ENCODE measurements at places on chromosomes 3 and 15.
A peak's percentile ranks its signal among the peaks of the same experiment; 100 is the strongest.

GRCh38 chr3:178850450-178851190 is 221.0 kb downstream of the ZMAT3 start:
- no peak for DNase-seq

DNA sequence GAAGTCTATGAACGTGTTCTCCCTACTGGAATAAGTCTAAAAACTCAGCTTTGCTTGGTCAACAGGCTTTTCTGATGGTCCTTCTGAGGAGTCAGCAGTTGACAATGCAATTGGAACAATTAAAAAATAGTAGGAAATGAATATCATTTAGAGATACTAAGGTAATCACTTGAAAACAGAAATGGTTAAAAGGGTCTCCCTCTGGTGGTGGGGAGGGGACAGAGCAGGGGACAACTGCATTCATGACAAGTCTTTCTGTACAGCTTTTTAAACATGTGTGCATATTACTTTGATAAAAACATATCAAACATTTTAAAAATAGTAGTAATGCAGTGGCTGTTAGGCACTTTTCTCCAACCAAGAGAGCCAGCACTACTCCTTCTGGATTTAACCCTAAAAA is 119.9 kb upstream of the FHIT start:
- DNase-seq: no peak

DNA sequence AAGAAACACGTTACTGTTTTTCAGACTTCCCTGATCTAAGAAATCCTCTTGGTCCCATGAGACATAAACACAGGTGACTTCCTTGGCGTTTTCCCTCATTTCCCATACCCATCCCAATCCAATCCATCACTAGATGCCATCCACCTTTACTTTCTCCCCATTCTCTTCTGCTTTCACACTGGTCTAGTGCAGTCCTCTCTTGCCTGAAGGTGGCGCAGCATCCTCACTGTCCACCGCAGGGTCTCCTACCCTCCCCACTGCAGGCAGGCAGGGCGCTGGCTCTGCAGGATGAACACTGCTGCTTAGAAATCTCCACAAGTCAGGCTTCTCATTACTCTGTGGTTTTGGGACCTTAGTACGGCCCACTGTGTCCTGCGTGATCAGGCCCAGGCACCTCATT is 58.2 kb downstream of the RAB7A start:
- no peak for DNase-seq

DNA sequence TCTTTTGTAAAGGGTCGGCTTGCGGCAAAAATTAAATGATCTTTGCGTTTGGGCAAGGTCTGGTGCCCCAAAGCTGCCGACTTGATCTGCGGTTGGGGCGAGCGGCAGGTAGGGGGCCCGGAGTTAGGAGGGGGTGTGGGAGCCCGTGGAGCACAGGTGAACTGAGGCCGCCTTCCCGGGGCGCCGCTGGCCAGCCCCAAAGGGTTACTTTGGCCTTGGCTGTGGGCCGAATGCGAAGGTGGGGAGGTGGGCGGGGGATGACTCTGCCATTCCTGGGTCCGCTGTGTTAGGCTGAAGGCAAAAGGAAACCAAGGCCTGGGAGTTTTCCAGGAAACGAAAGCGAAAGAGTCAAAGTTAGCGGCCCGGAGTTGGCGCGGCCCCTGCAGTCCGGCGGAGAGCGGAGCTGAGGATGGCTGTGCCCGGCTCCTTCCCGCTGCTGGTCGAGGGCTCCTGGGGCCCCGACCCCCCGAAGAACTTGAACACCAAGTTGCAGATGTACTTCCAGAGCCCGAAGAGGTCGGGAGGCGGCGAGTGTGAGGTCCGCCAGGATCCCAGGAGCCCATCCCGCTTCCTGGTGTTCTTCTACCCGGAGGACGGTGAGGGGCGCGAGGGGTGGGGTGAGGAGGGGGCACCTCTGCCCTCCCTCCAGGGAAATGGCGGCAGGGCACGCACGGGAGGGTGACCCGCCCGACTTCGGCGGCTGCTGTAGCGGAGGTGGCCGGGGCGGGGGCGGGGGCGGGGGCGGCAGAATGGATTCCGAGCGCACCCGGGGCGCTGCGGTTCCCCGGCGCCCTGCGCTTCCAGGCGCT is at the start of gene PARP14:
Gene PARP14 (plus strand): TSS at position 365 of the 809 bp plus-strand sequence. CDS start 45 bp downstream, at position 410.
- peak; percentile 60 for DNase-seq

- no peak for DNase-seq
Observed at GRCh38 chr3:186277268-186277909, 84.6 kb downstream of the DGKG start.

DNA sequence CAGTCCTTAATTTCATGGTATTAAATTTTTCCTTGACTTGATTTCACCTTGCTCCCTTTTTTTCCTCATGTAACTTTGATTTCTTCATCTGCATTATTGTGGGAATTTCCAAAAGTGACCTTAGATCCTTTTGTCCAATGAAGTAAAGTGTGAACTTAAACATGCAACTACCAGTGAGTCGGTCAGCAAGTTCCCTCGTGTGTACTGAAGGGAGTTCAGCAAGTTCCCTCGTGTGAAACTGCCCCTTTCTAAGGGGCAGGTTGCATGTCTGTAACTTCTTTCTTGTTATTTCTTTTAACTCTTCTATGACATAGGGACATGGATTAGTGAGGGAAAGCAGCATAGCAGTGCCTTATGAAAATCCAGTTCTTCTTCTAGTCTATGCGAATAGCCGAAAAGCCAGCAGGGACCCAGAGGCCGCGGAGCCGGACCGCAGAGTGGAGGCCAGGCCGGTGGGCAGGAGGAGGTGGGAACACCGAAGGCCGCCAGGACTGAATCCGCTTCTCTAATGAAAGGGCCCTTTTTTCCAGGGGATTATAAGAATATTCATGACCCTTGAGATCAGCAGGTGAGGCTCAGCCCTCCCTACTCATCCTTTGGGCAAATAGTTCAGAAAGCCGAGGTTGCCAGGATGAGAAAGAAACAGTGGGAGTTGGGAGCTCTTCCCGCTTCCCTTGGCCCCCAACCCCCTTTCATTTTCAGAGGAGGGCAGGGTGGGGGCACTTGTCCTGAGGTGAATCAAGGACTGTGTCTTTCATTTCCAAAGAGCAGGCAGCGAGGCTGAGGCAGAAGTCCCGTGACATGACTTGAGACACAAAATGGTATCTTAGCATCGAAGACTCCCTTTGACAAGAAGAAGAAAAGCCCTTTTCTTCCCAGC is 117.5 kb downstream of the OPA1 start:
- DNase-seq: no peak

GRCh38 chr3:134066158-134066541 is 36.4 kb upstream of the SLCO2A1 start:
- DNase-seq: no peak

DNA sequence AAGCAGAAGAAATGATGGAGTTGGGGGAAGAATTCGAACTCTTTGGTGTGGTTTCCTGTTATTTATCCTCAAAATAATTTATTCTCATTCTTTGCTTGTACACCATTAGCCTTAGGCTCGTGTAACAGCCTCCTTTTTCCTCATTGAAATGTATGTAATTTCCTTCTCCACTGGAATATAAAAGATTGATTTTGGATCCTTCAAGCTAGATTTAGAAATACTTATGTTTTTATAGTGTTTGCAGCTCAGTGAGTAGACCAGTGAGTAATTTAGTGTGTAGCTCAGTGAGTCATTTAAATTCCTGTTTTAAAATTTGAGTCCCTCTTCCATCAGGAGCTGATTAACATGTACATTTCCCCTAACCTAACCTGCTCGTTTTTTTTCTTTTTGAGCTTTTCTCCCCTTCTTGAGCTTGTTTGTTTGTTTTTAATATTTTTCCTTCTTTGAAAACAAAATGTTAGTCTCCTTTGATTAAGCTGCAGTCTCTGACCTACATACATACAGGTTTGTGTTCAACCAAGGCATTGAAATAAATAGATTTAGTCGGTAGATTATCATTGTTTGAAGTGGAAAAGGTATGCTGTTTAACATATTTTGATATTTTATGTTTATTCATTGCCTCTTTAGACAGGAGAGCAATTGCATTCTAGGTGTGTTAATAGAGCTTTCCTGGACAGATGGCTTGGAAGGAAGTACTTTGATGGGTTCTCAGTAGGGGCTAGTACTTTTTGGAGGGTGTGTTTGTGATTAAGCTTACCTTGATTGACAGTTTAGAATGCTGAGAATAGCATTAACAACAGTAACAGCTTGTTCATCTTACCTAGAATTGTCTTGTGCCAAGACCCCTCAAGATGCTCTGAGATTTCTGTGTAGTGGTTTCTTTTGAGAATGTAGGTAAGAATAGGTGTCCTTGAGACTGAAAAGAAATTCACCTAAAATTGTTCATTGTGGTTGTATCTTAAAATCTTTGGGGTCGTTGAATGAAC is 5.9 kb downstream of the USP3 start:
- no peak for DNase-seq

GRCh38 chr15:66138096-66138783 is 115.3 kb downstream of the MEGF11 start:
- no peak for DNase-seq

DNA sequence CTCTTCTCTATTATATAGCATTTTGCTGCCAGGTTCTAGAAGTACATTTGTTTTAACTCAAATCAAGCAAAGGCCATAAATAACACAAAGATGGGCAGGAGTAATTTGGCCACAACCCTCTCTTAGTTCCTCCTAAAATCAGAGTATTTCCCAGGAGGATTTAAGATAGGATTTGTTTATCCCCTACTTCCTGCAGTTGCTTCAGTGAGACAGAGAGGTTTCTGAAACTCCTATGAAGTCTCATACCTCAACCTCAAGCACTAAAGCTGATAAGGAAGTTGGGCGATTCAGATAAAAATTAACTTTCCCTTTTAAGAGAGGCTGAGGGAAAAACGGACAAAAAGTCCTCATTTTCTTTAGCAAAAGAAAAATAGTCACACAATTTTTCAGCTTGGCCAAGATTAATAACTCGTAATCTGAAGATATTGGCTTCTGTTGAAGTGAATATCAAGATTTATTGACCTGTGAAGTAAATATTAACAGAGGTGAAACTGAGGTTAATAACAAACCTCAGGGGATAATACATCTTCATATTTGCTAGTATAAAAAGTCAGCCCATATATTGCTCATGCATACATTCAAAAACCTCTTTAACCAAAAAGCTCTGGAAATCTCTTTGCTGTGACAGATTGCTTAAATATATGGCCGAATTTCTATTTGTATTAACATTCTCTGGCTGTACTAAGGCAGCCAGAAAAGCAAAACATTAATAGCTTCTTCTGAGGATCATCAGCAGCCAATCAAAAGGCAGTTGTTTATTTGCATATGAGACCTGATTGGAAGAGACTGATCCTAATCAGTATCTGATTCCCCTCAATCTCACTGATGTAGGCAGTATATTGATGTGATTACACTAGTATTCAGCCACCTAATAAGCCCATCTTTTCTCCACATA is 90.6 kb upstream of the GADL1 start:
- DNase-seq: no peak

DNA sequence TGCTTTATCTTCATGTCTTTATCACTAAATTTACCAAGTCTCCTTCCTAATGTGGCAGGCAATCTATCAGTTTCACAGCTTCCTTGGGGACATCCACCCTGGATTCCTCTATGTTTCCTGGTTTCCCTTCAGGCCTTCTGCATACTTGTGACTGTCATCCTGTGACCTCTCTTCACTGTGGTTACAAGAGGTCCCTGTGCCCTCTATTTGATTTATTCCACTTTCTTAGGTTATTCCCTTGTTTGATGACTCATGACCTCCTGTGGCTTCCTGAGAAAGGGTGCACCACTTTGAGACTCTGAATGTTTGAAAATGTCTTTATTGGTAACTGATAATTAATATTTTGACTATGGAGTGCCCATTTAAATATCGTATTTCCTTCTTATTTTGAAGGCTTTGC is 60.5 kb upstream of the KY start:
- no peak for DNase-seq

DNA sequence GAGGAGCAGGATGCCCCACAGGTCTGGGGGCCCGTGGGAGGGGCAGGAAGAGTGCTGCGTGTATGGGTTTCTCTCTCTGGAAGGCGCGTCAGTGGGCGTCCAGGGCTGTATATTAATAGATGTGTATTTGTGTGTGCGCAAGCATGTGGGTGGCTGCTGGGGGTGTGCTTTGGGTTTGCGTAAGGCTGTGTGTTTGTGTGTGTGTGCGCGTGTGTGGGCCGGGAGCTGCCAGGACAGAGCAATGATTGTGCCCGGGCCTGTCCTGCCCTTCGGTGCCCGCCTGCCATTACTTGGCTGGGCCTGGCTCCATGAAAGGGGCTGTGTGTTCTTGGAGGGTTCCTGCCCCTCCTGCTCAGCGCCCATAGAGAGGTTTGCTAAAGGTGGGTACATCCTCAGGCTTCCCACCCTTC is 16.3 kb downstream of the CSPG4 start:
- DNase-seq: no peak

- no peak for DNase-seq
Observed at GRCh38 chr3:160183345-160184076, 41.7 kb upstream of the C3orf80 start.

- DNase-seq: no peak
Observed at GRCh38 chr3:179729086-179729485, 76.2 kb downstream of the USP13 start.

DNA sequence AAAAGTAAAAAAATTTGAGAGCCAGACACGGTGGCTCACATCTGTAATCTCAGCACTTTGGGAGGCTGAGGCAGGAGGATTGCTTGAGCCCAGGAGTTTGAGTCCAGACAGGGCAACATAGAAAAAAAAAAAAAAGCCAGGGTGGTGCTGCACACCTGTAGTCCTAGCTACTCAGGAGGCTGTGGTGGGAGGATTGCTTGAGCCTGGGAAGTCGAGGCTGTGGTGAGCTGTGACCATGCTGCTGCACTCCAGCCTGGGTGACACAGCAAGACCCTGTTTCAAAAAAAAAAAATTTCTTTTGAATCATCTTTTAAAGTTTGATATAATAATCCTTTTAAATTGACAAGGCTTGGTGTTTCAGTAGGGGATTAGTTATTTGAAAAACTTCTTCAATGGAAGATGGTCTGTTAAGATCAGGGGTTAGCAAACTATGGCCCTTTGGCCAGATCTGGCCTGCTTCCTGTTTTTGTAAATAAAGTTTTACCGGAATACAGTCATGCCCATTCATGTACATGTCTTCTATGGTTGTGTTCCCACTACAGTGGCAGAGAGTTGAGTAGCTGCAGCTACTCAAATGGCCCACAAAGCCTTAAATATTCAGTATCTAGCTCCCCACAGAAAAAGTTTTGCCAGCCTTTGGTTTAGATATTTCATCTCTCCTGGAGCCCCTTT is 28.9 kb downstream of the CDAN1 start:
- no peak for DNase-seq

DNA sequence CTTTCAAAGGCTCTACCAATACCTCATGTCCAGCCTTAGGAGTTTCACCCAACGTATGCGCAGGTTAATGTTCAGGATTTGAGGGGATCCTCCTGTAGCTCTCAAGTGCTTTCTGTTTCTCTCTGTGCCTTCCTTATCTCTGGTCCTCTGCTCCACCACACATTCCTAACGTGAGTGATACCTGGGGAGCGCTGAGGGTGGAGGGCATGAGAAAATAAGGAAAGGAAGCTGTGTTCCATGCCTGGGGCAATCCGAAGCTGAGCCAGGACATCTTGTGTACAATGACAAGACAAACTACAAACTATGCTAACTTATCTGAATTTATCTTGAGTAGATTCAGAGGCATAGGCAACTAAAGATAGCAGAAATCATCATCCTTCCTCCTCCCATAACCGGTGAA is 136.4 kb downstream of the SST start:
- DNase-seq: no peak

GRCh38 chr3:42894698-42895579 is 11.0 kb upstream of the ZNF662 start:
- DNase-seq: no peak

GRCh38 chr15:93414576-93415231 is 325.7 kb upstream of the RGMA start:
- DNase-seq: no peak

Measured in activated T-cell treated with anti-CD3 and anti-CD28 coated beads for 4 hours (primary cell).